SJCRH30 (cell line): ENCODE measurements at places on chromosomes 1 and 21. TPM values are rescaled to one million over a fixed set of nuclear protein-coding genes. Genes with fewer than 3 reads are reported as not detected.

GRCh38 chr21:17101696-17102095 is 411.1 kb upstream of the CXADR start:
- no peak for DNase-seq

GRCh38 chr1:88774151-88774556 is 90.1 kb downstream of the PKN2 start:
- no peak for DNase-seq

Gene KRTAP13-2
- total RNA-seq = not detected in 2 replicates

- peak; percentile 8 for DNase-seq
Measured at GRCh38 chr1:215888159-215888558, 321.1 kb downstream of the KCTD3 start.

GRCh38 chr1:225885336-225885735 is 3.2 kb upstream of the TMEM63A start:
- no peak for DNase-seq

DNA sequence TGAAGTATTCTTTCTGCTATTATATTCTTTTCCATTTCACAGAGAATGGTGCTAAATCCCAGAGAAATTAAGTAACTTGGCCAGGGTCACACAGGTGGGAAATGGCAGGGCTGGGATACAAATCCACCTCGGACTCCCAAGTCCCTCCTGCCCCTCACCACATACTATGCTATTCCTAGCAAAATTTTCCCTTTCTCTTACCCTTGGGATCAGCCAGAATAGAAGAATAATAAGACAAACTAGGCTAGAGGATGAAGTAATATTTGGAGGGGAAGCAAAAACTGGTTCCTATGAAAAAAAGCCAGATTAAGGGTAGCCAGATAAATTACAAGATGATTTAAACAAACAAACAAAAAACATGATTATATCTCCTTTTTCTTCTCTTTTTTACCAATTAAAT is 62.5 kb downstream of the TGFB2 start:
- no peak for DNase-seq

Gene KHDC4
- 36.4 and 52.1 TPM in 2 replicates for total RNA-seq

Gene PLPP3
- not detected in 2 replicates for total RNA-seq

Gene SYT11
- 6.8 and 6.9 TPM in 2 replicates for total RNA-seq

Gene MAGI3
- total RNA-seq = 8.7 and 9.7 TPM in 2 replicates

DNA sequence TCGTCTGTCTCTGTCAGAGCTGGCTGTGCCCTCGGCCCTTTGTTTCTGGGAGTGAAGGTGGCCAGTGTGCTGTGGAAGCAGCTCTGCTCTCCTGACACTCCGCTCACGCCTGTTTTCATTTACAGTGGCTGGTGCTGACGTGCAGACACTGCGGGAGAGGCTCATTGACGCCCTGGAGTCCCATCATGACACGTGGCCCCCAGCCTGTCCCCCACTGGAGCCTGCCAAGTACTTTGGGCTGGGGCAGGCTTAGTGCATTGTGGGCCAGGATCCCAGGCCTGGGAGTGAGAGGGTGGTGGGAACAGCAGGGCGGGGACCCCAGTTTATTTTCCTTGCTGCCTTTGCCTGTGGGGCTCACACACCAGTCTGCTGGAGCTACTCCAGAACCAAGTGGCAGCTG is 21.1 kb downstream of the QSOX1 start:
- DNase-seq = no peak

GRCh38 chr1:206770531-206771337 is at the start of gene IL19:
Gene IL19, plus strand, starts transcription at chr1:206770773. Its CDS starts 65,890 bp downstream, at chr1:206836663.
- no peak for DNase-seq

GRCh38 chr1:42947965-42948732 is 10.5 kb downstream of the SLC2A1 start:
- no peak for DNase-seq

DNA sequence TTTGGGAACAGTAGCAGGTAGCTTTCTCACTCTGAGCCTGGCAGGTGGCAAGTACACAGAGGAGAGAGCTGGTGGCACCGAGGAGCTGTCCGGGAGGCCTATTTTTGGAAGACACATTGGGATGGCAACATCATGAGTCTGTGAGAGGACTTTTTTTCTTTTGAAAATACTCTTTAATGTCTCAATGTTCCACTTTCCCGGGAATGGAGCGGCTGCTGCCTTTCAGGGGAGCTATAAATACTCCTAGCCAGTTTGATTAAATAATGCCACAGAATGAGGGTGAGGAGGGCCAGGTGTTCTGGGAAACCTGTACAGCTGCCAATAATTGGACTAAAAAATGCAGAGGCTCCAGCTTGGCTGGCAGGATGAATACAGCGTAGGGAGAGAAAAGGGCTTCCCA is 93.3 kb upstream of the COG2 start:
- no peak for DNase-seq

Gene SEMA4A
- 1.2 and 2.1 TPM in 2 replicates for total RNA-seq

DNA sequence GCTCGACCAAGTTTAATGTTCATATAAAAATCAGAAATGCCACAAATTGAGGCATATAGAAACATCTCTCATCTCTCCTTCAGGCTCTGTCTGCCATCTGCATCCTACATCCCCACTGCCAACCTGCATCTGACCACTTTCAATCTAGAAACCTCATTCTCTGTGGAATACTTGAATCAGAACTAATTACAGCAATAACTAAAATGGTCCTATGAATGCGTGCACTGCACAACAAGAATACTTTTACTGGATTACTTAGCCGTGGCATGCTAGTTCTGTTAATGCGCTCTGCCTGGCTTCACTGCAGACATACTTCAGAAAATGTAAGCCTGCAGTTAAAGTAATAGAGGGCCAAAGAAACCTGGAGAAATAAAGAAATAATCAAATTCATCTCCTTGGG is 89.8 kb upstream of the NR5A2 start:
- no peak for DNase-seq

DNA sequence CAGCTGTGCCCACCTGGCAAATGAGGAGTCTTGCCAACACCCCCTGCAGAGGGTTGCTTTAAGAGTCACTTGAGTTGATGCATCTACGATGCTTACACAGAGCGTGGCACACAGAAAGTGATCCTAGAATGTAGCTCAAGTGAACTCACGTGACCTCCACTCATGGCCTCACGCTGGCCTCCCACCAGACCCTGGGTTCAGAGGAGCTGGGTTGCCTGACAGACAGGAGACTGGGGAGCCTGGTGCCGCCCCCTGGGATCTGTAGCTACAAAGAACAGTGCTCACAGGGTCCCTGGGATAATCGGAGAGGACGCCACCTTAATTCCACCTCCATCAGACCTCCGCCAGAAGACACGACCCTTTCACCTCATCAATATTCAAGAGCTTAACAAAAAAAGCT is 81.4 kb upstream of the CASZ1 start:
- no peak for DNase-seq

DNA sequence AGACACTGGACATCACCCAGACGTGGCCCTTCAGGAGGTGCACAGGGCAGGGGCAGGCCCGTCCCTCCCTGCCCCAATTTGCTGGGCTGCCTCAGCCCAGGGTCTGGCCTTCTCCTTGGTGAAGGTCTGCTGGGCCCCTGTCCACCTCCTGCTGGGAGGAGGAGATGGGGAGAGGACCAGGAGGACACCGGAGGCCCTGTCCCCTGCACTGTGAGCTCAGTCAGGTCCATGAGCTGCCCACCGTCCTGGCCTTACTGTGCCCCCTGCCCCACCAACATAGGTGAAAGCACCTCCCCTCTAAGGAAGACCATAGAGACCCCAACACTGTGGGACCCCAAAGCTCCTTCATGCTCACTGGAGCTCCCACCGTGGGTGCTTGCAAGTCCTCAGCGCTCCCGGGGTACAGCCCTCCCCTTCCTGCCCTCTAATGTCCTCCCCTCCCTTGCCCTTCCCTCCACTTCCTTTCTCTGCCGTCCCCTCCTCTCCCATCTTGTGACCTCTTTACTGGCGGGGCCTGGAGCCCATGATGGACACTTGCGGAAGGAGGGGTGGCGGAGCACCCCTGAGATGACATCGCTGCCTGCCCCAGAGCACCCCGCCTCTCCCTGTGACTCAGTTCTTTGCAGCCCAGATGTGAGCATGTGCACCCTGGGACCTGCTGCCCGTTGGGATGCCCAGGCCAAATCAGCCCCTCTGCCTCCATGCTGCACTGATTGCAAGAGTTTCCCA is 4.6 kb downstream of the LRRC3 start:
- DNase-seq = no peak

DNA sequence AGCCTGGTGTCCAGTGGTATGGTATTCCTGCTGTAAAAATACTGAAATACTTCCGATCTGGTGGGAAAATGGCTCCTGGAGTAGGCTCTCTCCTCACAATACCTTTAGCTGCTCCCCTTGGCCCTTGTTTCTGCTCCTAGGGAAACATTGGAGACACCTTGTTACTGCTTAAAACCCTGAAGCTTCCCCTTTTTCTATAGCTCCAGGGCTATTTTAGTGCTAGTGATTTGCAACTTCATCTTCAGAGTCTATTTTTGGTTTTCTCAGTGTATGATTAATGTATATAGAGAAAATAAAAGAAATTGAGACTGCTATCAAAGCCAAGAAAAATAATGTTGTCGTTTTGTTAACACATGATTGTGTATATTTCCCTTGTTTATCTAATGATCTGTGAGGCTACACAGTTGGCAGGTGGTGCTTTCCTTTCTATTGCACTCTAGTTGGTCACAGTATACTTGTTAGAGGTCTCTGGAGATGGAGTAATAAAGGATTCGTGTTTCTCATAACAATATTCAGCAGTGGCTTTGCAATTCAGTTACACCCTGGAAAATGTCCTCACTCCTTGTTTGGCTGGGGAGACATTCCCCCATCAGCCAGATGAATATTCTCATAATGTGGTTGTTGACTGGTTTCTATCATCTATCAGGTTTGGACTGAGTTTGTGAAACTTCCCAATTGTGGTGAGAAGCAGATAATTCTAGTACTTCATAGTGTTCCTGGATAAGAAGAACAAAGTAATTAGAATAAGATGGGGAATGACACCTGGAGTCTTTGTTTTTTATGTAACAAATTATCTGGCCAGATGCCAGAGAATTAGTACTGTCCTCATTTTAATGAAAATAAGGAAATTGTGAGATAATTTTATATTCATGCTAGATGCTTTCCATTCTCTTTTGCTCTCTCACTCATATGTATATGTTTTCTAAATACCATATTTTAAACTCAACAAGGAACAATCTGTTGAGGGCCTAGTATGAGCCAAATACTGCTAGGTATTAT is 44.8 kb upstream of the CACYBP start:
- DNase-seq = peak; percentile 21

DNA sequence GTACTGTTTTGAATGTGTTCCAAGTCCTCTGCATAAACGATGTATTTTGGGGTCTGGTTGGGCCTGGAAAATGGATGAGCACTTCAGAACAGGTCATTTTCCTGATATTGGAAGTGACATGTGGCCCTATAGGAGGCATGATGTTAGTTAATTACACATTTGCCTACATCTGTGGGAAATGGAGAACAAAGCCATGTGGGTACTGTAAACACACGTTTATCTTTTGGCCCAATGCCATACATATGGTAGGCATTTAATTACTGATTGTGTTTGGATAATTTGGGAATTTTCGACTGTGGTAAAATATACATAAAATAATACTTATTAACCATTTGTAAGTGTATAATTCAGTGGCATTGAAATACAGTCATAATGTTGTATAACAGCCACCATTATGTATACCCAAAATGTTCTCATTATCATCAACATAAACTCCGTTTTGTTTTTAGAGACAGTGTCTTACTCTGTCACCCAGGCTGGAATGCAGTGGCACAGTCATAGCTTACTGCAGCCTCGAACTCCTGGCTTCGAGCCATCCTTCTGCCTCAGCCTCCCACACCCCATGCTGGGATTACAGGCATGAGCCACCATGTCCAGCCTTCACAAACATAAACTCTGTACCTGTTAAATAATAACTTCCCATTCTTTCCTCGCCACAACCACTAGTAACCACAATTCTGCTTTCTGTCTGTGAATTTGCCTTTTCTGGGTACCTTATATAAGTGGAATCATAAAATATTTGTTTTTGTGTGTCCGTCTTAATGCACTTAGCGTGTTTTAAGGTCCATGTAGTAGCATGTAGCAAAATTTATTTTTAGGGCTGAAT is 11.9 kb upstream of the RNPEP start:
- no peak for DNase-seq

DNA sequence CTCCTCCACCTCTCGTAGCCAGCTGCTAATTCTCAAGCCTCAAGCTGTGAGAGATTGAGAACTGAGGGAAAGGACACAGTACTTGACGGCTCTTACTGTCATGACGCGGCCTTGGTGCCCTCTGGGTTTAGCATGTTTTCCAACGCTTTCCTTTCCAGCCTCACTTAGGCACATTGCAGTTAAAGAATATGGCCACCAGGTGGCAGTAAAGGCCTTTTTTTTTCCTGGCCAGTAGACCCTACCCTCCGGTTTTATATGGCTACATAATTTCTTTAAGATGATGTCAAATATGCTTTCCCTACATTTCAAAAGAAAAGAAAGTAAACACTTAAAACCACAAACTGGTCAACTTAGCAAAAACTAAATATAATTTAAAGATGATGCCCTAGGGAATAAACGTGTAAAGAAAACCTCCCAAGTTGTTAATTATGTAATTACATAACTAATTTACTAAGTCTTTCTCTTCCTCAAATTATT is 56.8 kb upstream of the PRDX6 start:
- DNase-seq = peak; percentile 92

- peak; percentile 27 for DNase-seq
Measured at GRCh38 chr1:172917972-172918371, 132.8 kb downstream of the TNFSF18 start.

- no peak for DNase-seq
Measured at GRCh38 chr21:34906401-34906800, 142.7 kb downstream of the RUNX1 start.

GRCh38 chr21:34335316-34335715 is 28.5 kb upstream of the KCNE2 start:
- DNase-seq = no peak

GRCh38 chr1:75725861-75726361 is 1.4 kb downstream of the ACADM start:
- no peak for DNase-seq

Gene DYNLT5
- not detected in 2 replicates for total RNA-seq

Gene ASTN1
- total RNA-seq = not detected in 2 replicates

GRCh38 chr1:216055004-216055403 is 368.2 kb downstream of the USH2A start:
- DNase-seq = no peak

Gene CRABP2
- 0.43 and 0.85 TPM in 2 replicates for total RNA-seq

Gene HES3
- total RNA-seq = not detected in 2 replicates

Gene FNDC5
- total RNA-seq = 66.2 and 72.2 TPM in 2 replicates

DNA sequence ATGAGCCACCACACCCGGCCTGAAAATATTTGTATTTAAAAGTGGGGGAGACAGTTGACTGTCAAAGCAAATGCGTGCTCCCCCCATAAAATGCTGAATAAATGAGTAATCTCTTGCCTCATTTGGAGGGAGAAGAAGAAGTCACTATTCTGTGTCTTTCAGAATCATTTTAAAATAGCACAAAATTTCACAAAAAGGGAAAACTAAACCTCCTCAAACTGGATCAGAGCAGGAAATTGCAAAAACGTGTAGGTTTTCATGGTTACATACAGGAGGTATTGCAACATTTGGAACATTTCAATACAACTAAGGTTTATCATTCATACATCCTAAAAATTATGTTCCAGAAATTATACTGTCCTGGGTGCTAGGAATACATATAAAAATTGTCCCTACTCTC is 13.6 kb downstream of the MTF1 start:
- no peak for DNase-seq

GRCh38 chr21:25456672-25457071 is 150.6 kb downstream of the MRPL39 start:
- DNase-seq = peak; percentile 27
